ENCODE measurements at places on chromosomes 12 and 14.

GRCh38 chr14:81971911-81972310 lies 438.3 kb upstream of the SEL1L start:
- no peak for DNase-seq

- DNase-seq: no peak
Observed at GRCh38 chr12:1873531-1874510, 44.6 kb downstream of the CACNA2D4 start.

- DNase-seq: no peak
Observed at GRCh38 chr12:5808981-5809380, 136.1 kb downstream of the ANO2 start.

- no peak for DNase-seq
Observed at GRCh38 chr14:95217391-95217900, 60.1 kb upstream of the DICER1 start.

DNA sequence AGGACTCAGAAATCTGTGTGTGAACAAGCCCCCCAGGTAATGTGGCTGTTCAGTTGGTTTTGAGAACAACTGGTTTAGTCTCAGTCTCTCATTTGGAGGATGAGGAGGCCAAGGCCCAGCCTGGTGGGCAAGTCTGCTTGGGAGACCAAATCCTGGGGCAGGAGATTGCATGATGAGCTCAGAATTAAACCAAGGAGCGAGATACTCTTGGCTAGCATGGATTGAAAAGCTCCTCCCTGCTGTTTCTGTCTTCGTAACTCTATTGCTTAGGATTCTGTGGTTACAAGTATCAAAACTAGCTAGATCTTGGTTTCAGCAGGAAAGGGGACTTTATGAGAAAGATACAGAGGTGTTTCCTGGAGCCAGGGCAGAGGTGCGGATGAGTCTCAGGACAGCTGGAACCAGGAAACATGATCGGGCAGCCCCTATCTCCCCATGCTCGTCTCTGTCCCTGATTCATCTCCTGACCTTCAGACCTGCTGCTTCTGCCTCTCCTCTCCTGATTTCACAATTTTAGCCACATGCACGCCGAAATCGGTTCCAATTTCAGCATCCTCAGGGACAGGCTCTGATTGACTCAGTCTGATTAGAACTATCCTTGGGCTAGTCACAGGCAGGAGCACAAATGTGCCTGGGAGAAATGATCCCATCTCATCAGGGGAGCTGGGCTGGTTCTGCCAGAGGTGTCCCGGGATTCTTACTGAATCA lies 40.2 kb upstream of the RIN3 start:
- no peak for DNase-seq

DNA sequence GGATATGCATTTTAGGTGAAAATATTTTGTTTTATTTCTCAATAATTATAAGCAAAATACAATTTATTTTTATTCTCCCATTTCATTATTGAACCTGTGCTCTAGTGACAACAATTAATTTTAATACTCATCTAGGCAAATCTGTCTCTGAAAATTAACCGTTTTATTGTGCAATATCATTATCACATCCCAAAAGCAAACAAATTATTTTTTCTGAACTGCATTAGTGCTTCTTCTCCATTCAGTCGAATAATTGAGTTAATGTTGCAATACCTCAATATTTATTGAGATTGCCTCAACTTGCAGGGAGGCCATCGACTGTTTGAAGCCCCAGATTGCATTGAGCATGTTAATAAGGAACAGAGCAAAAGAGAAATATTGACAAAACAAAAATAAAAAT lies 303.2 kb upstream of the LRFN5 start:
- DNase-seq: no peak

- no peak for DNase-seq
Observed at GRCh38 chr12:112112409-112113133, 4.0 kb upstream of the NAA25 start.

DNA sequence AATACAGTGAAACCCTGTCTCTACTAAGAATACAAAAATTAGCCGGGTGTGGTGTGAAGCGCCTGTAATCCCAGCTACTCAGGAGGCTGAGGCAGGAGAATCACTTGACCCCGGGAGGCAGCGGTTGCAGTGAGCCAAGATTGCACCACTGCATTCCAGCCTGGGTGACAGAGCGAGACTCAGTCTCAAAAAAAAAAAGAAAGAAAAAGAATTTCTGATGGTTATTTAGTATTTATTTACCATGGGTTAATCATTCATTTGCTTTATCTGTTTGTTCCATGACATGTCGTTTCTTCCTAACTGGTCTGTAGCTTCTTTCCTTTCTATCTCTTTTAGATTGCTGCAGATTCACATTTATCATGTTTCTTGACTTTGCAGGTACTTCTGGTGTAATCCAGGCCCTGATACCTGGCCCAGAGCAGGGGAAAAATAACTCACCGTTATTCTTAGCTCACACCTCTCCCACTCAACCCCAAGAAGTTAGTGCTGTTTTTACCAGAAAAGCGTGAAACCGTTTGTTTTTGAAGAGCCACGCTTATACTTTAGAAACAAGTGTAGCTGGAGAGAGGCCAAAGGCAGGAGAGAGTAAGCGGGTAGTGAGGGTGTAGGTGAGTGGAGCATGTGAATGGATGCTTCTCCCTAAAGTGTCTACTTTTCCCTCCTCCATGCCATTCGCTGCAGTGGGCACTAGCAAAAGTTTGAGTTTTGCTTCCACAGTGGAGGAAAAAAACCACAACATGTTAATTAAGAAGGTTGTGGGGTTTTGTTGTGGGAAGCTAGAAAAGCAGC lies 45.4 kb downstream of the SRGAP1 start:
- no peak for DNase-seq

DNA sequence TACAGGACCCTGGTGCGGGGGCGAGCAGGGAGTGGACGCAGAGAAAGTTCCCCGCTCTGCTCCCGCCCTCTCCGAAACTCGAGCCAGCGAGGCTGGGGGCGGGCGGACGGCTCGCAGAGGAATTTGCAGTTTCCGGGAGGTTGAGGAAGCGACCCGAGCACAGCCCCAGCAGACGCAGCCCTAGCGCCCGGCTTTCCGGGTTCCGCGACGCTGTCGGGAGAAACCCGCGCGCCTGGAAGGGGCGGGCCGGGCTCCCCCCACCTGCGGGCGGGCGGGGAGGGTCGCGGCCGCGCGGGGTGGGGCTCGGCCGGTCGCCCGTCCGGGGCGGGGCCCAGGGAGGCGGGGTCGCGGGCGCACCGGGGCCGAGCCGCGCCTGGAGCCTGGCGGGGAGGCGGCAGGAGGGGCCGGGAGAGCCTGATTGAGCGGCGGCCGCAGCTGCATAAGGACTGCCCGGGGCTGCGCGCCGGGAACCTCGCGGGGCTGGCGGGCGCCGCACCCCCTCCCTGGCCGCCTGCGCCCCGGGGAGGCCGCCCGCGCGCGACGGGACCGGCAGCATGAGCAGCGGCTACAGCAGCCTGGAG lies at the start of gene RASSF3:
Gene RASSF3, plus strand, starts transcription at position 417 of the 581 bp plus-strand sequence. Its CDS starts 138 bp downstream, at position 555.
- DNase-seq: peak; percentile 50

- no peak for DNase-seq
Observed at GRCh38 chr14:39763402-39763890, 331.2 kb upstream of the FBXO33 start.

- no peak for DNase-seq
Observed at GRCh38 chr12:74624201-74624600, 86.6 kb downstream of the ATXN7L3B start.

DNA sequence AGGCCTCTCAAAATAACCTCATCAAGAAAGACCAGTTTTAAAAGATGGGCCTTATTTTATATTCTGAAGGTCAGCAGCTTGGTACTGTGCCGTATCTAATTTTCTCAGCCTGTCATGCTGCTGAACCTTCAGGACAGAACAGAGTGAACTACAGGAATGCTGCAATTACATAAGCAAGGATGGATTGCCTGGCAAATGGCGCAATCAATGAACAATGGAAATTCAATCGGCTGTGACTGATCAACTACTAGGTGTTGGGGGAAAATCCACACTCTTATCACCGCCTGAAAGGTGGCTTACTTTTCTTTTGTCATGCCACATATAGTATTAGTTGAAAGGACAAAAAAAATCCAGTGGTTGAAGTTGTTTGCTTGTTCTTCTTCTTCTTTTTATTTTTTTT lies 8.5 kb downstream of the ACSS3 start:
- DNase-seq: no peak

DNA sequence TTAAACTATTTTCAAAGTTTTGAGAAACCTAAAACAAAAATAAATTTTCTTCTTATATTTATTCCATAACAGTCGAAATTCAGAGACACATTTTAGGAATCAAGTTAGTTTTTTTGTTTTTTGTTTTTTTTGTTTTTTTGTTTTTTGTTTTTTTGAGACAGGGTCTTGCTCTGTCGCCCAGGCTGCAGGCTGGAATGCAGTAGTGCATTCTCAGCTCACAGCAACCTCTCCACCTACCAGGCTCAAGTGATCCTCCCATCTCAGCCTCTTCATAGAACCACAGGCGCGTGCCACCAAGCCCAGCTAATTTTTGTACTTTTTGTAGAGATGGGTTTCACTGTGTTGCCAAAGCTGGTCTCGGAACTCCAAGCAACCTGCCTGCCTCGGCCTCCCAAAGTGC lies 18.5 kb upstream of the DNAAF2 start:
- no peak for DNase-seq

DNA sequence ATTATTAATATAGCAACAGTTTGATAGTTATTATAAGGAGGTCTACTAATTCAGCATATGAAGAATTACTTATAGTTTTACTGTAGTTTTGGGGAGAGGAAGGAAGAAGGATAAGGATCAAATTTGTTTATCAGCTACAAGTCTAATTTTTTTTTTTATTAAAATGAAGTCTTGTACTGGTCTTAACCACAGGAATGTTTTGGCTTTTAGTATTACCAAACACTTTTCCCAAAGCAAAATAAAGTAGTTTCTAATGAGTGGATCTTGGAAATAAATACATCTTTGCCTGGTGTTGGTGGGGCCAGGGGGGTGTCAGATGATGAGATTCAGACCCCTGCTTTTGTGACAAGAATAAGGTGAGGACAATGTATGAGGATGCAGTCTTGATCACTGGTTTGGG lies 57.2 kb upstream of the ZDHHC17 start:
- DNase-seq: no peak

DNA sequence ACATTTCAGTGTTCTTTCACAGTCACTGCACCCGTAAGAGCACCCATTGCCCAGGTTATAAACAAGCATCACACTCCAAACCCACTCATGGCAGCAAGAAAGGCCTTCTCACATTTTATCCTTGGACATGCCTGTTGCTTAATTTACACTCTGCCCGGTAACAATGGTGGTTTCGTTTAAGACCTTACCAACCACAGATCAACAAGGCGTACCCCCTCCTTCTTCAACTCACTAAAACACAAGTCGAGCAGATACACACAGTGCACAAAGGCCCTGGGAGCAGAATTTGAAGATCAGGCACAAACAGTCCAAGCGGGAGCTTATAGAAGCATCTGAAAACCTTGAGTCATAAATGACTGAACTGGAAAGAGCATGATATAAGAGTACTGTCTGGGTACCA lies 98.1 kb downstream of the GALC start:
- no peak for DNase-seq

DNA sequence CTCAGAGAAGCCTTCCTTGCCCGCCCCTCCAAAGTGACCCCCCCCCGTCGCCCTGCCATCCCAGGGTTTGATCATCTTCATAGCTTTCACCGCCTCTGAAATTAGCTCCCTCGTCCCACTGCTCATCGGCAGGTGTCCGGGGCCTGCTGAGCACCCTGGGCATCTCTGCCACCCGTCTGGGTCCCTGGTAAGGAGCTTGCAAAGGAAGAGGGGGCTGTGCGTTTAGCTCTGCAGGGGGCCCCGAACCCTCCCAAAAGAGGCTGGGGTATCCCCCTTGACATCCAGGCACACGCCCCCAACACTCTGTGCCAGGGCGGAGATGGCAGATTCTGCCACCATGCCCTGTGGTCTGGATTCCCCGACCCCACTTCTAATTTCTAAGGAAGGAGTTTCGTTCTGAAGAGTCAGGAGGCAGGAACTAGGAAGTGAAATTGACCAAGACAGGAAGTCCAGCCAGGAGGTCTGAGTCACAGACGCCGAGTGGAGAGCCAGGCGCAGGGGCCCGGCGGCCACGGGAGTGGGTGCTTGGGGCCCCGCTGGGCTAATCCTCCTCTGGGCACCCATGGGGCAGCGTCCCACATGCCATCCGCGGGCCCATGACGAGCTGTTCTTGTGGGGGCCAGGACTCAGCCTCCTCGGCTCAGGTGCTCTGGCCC lies 95.7 kb downstream of the RFLNA start:
- DNase-seq: no peak

GRCh38 chr14:77133720-77134338 lies 7.8 kb downstream of the ZDHHC22 start:
- DNase-seq: peak; percentile 88

GRCh38 chr12:123602651-123603195 lies 824 bp downstream of the DDX55 start:
- DNase-seq: no peak

GRCh38 chr12:27965966-27966365 lies 6.6 kb downstream of the PTHLH start:
- DNase-seq: no peak

- DNase-seq: no peak
Observed at GRCh38 chr14:32438517-32438916, 109.4 kb downstream of the AKAP6 start.

DNA sequence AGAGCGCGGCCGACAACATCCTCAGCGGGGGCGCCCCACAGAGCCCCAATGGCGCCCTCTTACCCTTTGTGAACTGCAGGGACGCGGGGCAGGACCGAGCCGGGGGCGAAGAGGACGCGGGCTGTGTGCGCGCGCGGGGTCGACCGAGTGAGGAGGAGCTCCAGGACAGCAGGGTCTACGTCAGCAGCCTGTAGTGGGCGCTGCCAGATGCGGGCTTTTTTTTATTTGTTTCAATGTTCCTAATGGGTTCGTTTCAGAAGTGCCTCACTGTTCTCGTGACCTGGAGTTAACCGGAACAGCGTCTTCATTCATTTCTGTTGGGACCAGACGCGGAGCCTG lies 103.8 kb upstream of the FKBP4 start:
- no peak for DNase-seq

DNA sequence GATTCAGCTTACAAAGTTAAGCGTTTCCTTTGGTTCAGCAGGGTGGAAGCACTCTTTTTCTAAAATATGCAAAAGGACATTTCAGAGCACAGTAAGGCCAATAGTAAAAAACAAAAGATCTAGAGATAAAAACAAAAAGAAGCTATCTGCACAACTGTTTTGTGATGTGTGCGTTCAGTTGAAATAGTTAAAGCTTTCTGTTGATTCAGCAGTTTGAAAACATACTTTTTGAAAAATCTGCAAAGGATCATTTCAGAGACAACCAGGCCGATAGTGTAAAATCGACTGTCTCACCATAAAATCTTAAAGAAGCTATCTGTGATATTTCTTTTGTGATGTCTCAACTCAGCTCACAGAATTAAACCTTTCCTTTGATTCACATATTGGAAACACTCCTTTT lies 300.0 kb upstream of the ALG10B start:
- no peak for DNase-seq

GRCh38 chr14:99966037-99966835 lies 99.0 kb upstream of the EVL start:
- DNase-seq: no peak

DNA sequence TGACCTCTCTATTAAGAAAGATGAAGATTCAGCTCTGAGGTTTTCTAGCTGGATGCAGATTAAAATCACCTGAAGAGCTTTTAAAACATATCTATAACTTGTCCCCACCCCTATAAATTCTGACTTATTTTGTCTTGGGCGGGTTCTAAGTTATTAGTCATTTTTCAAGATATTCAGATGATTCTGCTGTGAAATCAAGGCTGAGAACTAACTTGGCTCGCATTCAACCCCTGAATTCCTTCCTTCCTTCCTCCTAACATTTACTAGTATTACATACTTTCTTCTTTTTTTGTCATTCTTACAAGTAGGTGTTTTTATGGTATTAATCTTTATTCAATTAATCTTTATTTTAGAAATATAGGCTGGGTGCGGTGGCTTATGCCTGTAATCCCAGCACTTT lies 55.4 kb downstream of the SSPN start:
- DNase-seq: no peak
